ENCODE measurements at places on chromosomes 5 and 9.

GRCh38 chr5:133427121-133427777 lies 185.1 kb downstream of the FSTL4 start:
- no peak for DNase-seq

- DNase-seq, result no peak
Measured at GRCh38 chr5:64859881-64860280, 91.2 kb downstream of the CWC27 start.

DNA sequence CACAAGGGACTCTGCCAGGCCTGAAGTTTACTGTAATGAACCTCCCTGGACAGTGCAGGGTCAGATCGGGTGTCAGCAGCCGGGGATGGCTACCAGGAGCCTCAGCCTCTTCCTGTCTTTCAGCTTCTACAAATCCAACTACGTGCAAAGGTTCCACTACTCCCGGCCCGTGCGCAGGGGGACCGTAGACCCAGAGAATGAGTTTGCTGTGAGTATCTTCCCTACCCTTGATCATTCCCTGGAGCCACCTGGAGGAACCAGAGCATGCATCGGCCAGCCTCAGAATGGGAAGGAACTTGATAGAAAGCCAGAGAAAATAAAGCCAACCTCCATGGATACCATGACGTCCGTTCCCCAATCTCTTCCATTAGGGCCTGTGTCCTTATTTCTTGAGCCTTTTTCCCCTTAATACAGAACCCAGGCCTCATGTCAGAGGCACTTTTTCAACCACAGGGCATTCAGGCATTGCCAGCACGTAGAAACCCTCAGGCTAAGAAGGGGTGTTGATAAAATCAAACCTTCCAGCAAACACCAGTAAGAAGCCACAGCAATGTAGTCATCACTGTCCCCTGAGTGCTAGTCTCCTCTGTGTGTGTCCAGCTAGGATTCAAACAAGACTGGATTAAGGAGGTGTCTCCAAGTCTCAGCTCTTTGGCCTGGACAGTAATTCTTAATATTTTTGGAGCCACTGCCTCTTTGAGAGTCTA lies 49.0 kb upstream of the FOXI1 start:
- no peak for DNase-seq

- DNase-seq, result no peak
Measured at GRCh38 chr9:92723801-92724323, 40.8 kb downstream of the BICD2 start.

- DNase-seq, result no peak
Measured at GRCh38 chr5:86439593-86440110, 178.1 kb upstream of the COX7C start.

DNA sequence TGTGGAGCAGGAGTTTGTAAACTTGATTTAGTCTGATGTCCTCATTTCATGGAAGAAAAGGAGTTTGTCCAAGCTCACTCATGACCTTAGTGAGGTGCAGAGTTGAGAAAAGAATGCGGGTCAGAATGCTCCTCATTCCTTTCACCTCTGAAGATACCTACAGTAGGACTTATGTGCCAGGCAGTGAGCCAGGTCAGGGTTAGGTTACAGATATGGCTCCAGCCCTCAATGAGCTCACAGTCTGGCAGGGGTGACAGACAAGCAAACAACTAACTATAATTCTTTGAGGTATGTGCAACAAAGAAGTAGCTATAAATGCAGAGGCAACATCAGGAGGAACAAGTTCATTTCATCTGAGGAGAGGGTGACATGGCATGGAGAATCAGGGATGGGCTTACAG lies 102.5 kb downstream of the SPATA31D1 start:
- DNase-seq, result no peak

- DNase-seq, result no peak
Measured at GRCh38 chr5:22757776-22758175, 95.4 kb downstream of the CDH12 start.

DNA sequence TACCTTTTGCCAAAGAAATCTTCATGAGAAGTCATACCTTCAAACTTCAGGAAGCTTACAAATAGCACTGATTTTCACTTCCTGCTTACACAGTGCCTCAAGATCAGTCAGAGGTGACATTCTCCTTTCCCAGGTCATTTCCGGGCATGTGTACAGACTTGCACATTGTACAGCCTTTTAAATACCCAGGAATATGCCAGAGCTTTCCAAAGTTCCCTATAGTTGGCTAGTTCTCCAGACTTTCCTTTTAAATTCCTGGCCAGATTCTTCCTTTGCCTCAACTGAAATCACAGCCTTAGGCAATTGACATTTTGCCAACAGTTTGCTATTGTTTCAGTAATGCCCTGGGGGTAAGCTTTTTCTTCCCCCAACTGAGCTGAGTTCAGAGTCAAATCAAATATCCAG lies 47.2 kb downstream of the RFX3 start:
- no peak for DNase-seq

- no peak for DNase-seq
Measured at GRCh38 chr5:6757414-6757969, 44.3 kb downstream of the TENT4A start.

DNA sequence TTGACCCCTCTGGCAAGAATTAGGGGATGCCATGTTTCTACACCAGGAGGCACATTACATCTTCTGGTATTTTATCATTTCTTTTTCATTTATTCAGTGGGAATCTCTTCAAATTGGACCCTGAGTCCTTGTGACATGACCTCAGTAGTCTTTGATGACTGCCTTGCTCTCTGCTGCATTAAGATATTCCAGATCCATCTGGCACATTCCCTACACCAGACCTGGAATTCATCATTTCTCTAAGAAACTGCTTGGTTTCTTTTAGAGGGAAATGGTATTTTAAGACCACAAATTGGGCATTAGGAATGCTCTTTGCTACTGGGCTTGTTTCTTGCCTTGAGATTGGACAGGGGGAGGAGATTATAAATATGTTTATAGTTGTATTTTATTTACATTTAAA lies 61.0 kb downstream of the GALNT10 start:
- DNase-seq, result no peak

DNA sequence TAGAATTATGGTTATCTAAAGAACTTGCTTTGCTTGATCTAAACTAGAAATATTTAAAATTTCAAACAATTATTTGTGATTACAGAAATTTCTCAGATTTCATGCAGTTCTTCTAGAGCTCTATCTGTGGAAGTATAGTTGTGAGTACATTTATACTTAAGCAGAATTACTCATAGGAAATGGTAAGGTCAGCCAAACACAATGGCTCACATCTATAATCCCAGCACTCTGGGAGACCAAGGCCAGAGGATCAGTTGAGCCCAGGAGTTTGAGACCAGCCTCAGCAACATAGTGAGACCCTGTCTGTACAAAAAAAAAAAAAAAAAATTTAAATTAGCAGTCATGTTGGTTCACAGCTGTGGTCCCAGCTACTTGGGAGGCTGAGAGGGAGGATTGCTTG lies 71.0 kb downstream of the INVS start:
- DNase-seq, result no peak

DNA sequence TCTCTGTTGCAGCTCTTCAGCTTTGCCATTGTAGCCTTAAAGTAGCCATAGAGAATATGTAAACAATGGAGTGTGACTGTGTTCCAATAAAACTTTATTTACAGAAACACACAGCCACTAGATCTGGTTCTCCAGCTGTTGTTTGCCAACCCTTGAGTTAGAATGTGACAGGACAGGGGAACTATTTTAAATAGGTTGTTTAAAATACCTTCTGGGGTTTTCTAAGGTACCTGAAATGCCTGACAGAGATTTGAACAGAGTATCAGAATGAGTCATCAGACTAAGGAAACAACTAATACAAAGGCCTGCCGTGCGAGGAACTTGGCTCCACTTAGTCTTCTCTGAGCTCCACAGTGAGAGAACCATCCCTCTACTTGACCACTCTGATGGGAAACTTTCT lies 85.4 kb downstream of the HSD17B4 start:
- DNase-seq, result no peak

GRCh38 chr9:130820135-130820738 lies 14.8 kb upstream of the ABL1 start:
- no peak for DNase-seq

DNA sequence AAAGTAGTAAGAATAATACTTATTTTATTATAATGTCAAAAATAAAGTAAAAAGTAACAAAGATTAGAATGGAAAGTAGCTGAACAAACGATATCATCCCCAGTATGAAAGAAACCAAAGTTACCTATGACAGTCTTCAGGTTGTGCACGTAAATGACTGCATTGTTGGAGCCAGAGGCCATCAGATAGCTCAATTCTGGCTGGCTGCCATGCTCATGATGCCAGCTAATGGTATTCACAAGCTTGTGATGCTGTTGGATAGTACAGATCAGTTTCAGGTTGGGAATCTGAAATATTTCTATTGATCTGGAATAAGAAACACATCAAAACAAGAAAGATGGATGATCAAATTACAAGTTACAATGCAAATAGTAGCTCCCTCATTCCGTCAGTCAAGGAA lies 21.1 kb downstream of the GEMIN5 start:
- no peak for DNase-seq

DNA sequence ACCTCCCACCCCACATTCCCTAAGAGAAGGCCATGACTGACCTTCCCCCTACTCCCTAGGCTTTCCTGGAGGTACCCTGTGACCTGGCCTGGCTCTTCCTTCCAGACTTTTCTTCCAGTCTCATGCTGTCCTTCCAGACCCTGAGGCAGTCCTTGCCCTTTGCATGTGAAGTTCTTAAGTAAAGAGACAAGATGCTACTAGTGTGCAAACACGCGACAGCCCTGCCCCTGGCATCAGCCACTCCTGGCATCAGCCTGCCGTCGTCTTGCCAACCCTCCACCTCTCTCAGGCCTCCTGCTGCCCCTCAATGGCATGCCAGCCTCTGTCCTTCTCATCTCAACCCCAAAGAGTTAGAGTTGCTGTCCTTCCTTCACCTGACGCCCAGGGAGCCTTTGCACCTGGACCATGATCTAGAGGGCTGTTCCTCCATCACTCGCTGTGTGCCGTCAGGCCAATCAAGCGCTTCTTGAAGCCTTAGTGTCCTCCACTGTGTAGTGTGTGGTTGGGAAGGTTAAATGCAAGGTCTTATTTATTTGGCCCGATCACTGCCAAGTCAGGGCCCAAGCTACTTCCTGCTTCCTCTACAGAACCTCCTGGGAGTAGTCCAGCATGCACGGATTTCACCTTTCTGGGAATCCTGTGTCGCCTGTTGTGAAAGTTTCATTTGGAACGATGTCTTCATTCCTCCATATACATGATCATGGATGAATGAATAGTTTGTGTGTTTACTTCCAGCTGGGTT lies 61.9 kb downstream of the WWC1 start:
- no peak for DNase-seq

DNA sequence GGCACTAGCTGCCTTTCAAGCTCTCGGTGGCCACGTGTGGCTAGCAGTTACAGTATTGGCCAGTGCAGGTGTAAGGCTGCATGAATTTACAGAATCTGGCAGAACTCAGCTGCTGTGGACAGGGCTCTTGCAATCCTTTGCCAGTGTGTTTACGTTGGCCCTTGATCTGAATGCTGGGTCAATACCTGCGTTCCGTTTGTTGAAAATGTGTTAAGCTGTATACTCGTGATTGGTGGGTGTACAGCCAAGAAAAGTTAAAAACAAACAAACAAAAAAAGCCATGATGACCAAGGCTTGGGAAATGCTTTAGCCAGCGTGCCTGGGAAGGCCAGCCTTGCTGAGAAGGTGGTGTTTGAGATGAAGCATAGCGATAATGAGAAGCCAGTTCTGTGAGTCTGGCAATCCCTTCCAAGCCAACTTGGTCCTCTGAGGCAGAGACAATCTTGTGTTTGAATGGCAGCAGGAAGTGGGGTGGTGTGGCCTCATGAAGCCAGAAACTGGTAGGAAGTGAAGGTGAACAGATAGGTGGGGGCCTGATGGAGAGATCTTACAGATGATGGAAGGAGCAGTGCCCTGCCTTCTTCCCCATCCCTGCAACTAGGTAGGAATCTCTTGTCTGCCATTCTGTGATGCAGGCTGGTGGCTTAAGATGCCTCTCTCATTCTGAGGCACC lies 820 bp upstream of the CFAP90 start:
- no peak for DNase-seq

DNA sequence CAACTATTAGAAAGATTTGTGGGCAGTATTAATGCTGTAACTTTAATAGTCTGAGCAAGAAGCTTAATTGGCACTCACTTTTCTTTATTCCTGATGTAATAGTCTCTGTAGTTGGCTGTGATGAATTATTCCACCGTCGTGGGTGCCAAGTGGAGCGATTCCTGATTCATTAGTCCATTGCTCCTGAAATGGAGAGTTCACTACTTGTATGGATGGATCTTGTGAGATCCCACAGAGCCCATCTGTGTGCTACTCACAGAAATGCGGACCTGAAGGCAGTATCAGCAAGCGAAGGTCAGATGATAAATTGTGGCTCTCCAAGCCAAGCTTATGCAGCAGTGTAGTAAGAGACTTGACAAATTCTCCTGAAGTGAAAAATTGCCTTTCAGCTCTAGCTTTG lies 212.2 kb downstream of the CHSY3 start:
- no peak for DNase-seq

DNA sequence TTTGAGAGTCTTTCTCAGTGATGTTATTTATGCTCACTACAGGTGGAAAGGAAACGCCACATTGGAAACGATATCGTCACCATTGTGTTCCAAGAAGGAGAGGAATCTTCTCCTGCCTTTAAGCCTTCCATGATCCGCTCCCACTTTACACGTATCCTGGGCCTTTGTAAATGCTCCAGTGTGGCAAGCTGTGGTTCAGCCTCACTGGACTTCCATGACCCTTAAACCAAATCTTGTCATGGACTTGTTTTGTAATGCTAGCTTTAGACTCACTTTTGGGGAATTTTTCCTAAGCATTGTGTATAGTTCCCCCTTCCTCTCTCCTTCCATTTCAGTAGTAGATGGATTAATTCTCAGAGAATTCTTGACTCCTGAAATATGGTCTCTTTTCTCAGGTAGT lies 60.9 kb upstream of the SLC2A8 start:
- no peak for DNase-seq

DNA sequence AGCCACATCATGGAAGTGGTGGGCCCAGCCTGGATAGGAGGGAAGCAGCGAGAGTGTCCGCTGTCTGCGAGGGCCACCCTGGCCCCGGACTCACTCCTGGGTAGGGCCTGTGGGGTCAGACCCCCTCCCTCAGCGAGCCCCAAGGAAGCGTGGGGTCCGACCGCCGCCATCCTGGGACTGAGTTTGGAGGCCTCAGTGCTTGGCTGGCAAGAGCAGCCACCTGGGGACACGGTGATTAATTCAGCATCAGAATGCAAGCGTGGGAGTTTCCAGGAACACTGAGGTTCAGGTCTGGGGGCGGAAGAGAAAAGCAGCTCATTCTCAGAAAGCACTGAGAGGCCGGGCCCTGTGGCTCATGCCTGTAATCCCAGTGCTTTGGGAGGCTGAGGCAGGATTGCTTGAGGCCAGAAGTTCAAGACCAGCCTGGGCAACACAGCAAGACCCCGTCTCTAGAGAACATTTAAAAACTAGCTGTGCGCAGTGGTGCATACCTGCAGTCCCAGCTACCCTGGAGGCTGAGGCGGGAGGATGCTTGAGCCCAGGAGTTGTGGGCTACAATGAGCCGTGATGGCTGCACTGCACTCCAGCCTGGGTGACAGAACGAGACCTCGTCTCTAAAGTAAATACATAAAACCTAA lies 18.3 kb upstream of the CAMSAP1 start:
- no peak for DNase-seq

DNA sequence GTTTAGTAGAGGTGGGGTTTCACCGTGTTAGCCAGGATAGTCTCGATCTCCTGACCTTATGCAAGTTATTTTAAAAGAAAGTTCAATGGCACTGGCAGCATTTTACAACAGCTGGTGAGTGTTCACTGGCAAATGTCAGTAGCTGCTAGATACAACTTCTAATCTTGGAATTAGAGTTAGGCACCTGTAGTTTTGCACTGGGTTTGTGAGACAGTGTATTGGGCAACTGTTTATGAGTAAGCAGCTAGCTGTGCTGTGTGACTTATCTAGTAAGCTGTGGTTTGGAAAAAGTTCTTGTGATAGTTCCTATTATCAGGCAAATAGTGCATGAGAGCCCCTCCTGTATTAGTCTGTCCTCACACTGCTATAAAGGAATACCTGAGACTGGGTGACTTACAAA lies 61.5 kb downstream of the UBE2QL1 start:
- DNase-seq, result no peak

Data from CD4-positive, alpha-beta T cell treated with Interleukin-15 for 1 hour (primary cell).